Nucleus accumbens (tissue), 56 donors: ENCODE measurements at places on chromosomes 5 and 9.

- DNase-seq: no peak
These were observed 34.1 kb upstream of the RUFY1 start for GRCh38 chr5:179516221-179516620.

DNA sequence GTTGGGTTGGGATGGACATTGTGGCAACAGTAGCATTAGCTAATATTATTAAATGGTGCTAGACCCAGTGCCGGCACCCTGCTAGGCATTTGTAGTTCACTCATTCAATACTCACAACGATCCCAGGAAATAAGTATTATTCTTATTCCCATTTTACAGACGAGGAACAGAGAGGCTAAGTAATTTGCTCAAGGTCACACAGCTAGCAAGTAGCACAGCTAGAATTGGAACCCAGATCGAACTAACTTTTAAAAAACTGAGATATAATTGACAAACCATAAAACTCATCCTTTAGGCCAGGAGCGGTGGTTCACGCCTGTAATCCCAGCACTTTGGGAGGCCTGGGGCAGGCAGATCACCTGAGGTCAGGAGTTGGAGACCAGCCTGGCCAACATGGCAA is 79.5 kb downstream of the SH3PXD2B start:
- DNase-seq: no peak

DNA sequence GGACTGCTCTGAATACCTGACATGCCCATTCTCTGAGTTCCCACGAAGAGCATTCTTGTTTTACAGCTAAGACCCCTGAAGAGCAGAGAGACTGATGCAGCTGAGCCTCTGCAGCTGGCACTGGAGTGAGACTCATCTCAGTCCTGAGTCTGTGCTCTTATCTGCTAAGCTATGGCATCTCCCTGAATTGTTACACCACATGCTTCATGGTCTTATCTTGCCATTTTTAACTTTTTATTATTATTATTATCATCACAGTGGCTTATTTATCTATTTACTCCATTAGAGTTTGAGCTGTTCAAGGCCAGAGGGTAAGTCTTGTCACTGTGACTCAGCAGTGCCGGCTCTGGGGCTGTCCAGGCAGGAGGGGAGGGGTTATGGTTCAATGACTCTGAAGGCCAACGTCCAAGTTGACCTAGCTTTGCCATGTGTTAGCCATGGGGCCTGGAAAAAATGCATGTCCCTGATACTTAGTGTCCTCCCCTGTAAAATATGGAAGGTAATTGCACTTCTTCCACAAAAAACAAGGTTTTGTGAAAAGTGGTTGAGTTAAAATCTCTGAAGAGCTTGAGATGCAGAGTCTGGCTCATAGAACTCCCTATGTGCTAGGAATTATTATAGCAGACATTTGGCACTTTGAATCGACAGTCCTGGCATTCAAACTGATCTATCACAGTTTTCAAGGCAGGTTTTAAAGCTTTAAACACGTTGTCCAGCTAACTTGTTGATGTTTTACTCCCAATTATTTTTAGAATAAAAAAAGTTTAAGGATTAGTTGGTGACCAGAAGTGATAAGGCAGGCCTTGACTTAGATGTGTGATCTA is 94.6 kb downstream of the ALDH1A1 start:
- no peak for DNase-seq

GRCh38 chr5:150285114-150285513 is 4.5 kb downstream of the CAMK2A start:
- DNase-seq: no peak
